ENCODE measurements at places on chromosomes 2 and 18.

DNA sequence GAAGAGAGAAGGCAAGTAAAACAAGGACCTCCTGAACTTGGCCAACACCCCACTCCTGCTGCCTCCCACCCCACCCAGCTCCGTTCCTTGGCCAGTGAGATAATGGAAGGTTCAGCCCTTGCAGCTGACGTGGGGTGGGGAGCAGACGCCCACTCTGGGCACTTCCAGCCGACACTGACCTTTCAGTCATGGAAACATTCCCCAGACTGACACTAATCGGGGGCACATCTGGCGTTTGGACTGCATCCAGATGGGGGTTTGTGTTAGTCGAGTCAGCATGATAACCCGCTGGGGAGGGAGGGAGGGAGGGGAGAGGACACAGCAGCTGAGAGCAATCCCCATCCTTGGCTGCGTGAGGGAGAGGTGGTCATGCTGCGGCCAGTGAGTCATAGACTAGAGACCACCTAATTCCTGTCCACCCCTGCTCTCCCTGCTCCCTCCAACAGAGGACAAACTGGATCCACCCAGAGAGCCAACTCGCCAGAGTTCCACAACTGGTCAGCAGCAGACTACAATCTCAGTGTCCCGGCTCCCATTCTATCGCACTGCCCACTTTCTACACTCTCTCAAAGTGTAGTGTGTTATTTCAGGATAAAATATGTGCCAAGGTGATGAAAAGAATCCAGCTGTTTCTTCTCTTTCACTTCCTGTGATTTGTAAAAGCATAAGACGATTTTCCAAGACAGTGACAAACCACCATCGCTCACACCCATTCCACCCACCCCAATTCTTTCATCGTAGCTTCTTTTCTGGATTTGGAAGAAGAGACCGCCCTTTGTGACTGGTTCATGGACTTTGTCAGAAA lies 115.4 kb upstream of the PKDCC start:
- peaks cover 94% of the 10 kb centered on the region for H3K27me3 ChIP-seq
- no peaks in the 10 kb centered on the region for H3K36me3 ChIP-seq
- no peak for DNase-seq
- peaks cover 54% of the 10 kb centered on the region for H3K4me1 ChIP-seq
- H3K4me3 ChIP-seq = peak overlapping the region; percentile 10

GRCh38 chr2:71853858-71854257 lies 293.8 kb downstream of the CYP26B1 start:
- peaks cover 3% of the 10 kb centered on the region for H3K4me1 ChIP-seq
- H3K27ac ChIP-seq = no peak overlapping the region

DNA sequence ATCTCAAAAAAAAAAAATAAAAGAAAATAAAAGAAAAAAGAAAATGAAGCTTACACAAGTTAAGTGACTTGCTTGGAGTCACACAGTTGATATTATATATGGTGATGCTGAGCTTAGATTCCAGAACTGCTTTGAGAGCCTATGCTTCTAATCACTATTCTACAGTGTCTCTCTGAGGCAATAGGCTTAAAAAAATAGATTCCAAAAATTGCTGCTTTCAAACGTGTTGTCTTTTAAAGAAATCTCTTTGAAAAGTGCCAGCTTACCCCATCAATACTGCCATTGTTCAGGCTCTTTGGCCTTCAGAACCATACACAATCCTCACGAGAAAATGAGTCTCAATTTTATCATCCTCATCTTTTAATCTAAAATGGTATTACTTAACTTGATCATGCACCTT lies 102.6 kb downstream of the CDK15 start:
- H3K4me1 ChIP-seq = peaks cover 69% of the 10 kb centered on the region
- H3K27me3 ChIP-seq = peaks cover 7% of the 10 kb centered on the region
- no peaks in the 10 kb centered on the region for H3K36me3 ChIP-seq
- no peak for DNase-seq
- H3K4me3 ChIP-seq = no peak overlapping the region

DNA sequence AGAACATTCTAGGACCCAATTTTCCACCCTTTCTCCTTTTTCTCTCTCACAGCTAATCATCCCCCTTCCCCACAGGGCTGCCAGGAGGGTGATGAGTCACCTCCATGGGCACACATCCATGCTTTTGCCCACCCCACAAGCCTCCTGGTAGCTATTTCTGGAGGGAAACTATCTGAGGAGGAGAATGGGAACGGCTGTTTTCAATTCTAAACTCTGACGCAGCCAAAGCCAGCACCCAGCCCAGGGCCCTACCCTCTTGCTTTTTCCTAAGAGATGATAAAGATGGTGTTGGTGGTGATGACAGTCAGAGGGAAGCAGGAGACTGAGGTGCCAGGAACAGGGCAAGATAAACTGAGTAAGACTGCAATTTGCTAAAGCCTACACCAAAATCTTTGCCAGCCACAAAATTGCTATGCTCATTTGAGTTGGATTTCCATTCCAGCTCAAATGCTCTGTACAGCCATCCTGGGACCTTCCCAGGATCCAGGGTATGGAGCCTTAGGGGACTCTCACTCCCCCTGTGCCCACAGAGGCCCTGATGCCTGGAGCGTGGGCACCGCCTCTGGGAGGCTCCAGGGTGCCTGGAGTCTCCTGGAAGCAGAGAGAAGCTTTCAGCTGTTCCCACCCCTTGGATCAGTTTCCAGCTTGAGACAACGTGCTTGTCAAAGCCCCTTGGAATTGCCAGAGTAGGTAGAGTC lies 62.0 kb upstream of the FZD7 start:
- no peak overlapping the region for H3K4me3 ChIP-seq

GRCh38 chr2:206920310-206920709 lies 19.0 kb upstream of the CPO start:
- no peaks in the 10 kb centered on the region for H3K4me1 ChIP-seq
- H3K4me3 ChIP-seq = no peak overlapping the region
- H3K27ac ChIP-seq = no peak overlapping the region
- no peaks in the 10 kb centered on the region for H3K36me3 ChIP-seq
- H3K27me3 ChIP-seq = no peaks in the 10 kb centered on the region

DNA sequence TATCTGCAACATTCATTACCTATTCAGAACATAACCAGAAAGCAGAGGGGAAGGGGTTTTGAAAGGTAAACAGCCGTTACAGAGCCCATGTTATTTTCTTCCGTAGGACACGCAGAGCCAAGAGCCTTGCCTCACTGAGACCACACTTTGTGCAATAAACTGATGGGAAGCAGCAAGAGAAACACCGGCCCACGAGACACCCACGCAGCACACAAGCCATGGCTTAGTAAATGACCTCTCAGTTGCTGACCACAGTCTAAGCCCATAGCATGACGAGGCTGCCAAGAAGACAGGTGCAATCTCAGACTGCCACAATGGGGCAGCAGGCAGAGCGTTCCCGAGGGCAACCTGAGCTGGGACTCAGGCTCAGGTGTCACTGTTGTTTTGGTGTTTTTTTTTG lies 59.6 kb downstream of the CABYR start:
- peak overlapping the region; percentile 70 for H3K27ac ChIP-seq
- no peak overlapping the region for H3K4me3 ChIP-seq
- H3K36me3 ChIP-seq = no peaks in the 10 kb centered on the region
- DNase-seq = no peak
- peaks cover 10% of the 10 kb centered on the region for H3K4me1 ChIP-seq

- DNase-seq = no peak
- H3K4me1 ChIP-seq = peaks cover 11% of the 10 kb centered on the region
- H3K36me3 ChIP-seq = peaks cover 54% of the 10 kb centered on the region
- H3K27ac ChIP-seq = no peak overlapping the region
- no peak overlapping the region for H3K4me3 ChIP-seq
These were observed 6.7 kb downstream of the IL1R1 start for GRCh38 chr2:102149243-102149642.

GRCh38 chr2:72914589-72915319 lies 2.6 kb upstream of the EMX1 start:
- H3K27me3 ChIP-seq = peaks cover 75% of the 10 kb centered on the region
- no peaks in the 10 kb centered on the region for H3K36me3 ChIP-seq
- H3K27ac ChIP-seq = no peak overlapping the region
- DNase-seq = peak; percentile 24
- H3K4me1 ChIP-seq = peaks cover 17% of the 10 kb centered on the region

- no peak overlapping the region for H3K4me3 ChIP-seq
- no peak overlapping the region for H3K27ac ChIP-seq
- peaks cover 8% of the 10 kb centered on the region for H3K36me3 ChIP-seq
- peaks cover 13% of the 10 kb centered on the region for H3K4me1 ChIP-seq
- no peaks in the 10 kb centered on the region for H3K27me3 ChIP-seq
- no peak for DNase-seq
These were observed 112.2 kb downstream of the ZNF521 start for GRCh38 chr18:25239581-25240419.

DNA sequence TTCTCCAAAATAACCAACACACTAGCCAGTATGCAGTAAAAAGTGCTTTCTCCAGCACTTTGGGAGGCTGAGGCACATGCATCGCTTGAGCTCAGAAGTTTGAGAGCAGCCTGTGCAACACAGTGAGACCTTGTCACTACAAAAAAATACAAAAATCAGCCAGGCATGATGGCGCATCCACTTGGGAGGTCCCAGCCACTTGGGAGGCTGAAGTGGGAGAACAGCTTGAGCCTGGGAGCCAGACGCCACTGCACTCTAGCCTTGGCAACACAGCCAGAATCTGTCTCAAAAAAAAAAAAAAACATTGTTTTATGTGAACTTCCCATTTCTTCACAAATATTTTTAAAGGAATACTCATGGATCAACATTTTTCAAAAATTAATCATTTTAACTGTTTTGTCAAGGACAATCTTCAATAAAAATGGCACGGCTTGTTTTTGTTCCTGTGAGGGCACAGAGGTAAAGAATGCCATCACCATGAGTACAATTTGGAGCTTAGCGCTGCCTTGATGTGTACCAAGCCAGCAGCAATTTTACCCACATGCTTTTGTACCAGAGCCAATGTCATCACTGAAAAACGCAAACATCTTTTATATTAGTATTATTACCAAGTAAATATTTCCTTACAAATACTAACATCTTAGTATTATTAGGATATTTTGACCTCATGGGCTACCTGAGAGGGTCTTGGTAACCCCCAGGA lies 26.7 kb downstream of the RAB1A start:
- H3K4me3 ChIP-seq = no peak overlapping the region
- no peaks in the 10 kb centered on the region for H3K4me1 ChIP-seq
- peak; percentile 20 for DNase-seq
- H3K36me3 ChIP-seq = peaks cover 74% of the 10 kb centered on the region

GRCh38 chr2:232328032-232328422 lies 50.5 kb upstream of the ALPP start:
- DNase-seq = no peak
- peaks cover 4% of the 10 kb centered on the region for H3K27me3 ChIP-seq
- peaks cover 14% of the 10 kb centered on the region for H3K4me1 ChIP-seq
- no peaks in the 10 kb centered on the region for H3K36me3 ChIP-seq

DNA sequence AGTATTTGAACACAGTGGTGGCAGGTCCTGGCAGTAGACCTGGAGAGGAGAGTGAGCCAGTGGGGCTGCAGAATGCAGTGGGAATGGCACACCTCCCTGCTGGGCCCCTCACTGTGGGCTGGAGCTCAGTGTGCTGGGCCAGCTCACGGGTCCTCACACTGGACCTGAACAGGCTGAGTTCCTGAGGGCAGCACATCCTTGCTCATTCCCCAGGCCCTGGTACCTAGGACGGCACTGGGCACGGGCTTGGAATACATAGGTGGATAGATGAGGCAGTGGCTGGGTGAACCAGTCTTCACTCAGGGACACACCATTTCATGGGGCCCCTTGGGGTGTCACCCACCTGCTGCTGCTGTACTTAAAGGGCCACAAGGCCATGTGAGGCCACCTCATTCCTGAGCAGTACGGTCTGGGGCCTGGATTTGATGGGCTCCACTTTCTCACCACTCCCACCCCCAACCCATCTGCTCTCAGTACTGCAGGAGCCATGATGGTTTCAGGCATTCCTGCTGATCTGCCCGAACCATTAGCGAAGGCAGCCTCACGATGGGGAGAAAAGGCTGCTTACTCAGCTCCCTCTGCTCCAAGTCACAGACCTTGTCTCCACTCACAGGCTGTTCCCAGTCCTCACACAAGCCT lies 4.2 kb downstream of the TMEM177 start:
- H3K4me3 ChIP-seq = peak overlapping the region; percentile 28
- H3K27me3 ChIP-seq = no peaks in the 10 kb centered on the region
- H3K4me1 ChIP-seq = peaks cover 59% of the 10 kb centered on the region
- peaks cover 37% of the 10 kb centered on the region for H3K36me3 ChIP-seq
- H3K27ac ChIP-seq = no peak overlapping the region
- DNase-seq = no peak

- H3K36me3 ChIP-seq = no peaks in the 10 kb centered on the region
- no peak overlapping the region for H3K27ac ChIP-seq
- no peak overlapping the region for H3K4me3 ChIP-seq
- no peak for DNase-seq
- peaks cover 25% of the 10 kb centered on the region for H3K27me3 ChIP-seq
These were observed 48.0 kb upstream of the GPR17 start for GRCh38 chr2:127597984-127598380.

- DNase-seq = no peak
- H3K4me1 ChIP-seq = peaks cover 47% of the 10 kb centered on the region
- peaks cover 3% of the 10 kb centered on the region for H3K27me3 ChIP-seq
- H3K36me3 ChIP-seq = no peaks in the 10 kb centered on the region
- H3K27ac ChIP-seq = peak overlapping the region; percentile 36
- H3K4me3 ChIP-seq = no peak overlapping the region
These were observed 598.2 kb upstream of the SYT4 start for GRCh38 chr18:43875511-43875910.

DNA sequence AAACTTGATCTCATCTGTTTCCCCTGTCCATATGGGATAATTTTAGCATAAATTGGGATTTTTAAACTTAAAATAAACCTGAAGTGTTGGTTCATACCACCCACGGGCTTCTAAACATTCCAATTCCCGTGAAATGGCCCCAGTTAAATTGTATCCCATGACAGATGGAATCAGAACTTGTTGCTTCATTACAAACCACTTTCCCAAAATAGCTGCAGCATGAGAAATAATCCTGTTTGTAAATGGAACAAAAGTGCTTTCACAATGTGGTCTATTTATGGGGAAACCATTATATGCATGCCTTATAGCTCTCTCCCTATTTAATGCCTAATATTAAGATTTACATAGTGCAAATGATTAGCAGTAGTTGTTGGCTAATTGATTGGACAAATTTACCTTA lies 15.9 kb downstream of the SCG2 start:
- no peak overlapping the region for H3K4me3 ChIP-seq
- H3K36me3 ChIP-seq = no peaks in the 10 kb centered on the region
- peaks cover 10% of the 10 kb centered on the region for H3K4me1 ChIP-seq
- no peak for DNase-seq

DNA sequence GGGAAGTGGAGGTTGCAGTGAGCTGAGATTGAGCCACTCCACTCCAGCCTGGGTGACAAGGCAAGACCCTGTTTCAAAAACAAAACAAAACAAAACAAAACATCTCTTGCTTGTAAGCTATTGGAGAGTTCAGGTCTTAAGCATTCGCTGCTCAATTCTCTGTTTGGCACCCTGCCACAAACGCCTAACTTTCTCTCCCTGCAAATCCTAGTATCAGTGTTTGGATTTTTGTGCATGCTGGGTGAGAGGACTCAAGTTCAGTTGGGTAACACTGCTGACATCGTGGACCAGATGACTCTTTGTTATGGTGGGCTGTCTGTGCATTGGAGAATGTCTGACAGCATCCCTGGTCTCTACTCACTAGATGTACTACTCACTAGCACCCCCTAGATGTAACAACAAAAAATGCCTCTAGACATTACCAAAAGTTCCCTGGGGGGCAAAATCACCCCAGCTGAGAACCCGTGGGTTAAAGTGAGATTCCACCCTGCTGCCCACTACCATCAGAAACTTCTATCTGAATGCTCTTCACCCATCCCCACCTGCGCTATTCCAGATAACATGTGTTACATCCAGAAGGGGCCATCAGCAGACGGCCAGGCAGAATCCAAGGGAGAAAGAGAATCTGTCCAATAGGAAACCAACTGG lies 50.9 kb downstream of the CACNB4 start:
- H3K36me3 ChIP-seq = no peaks in the 10 kb centered on the region
- no peaks in the 10 kb centered on the region for H3K4me1 ChIP-seq
- no peak overlapping the region for H3K27ac ChIP-seq
- DNase-seq = no peak
- H3K4me3 ChIP-seq = no peak overlapping the region
- H3K27me3 ChIP-seq = no peaks in the 10 kb centered on the region

All from nephron progenitor cell (in vitro differentiated cells).